ENCODE measurements at places on chromosomes 1 and 21. TPM values are rescaled to one million over a fixed set of nuclear protein-coding genes. Genes with fewer than 3 reads are reported as not detected.

- H3K4me1 ChIP-seq, result no peaks in the 10 kb centered on the region
- H3K27me3 ChIP-seq, result no peaks in the 10 kb centered on the region
- no peaks in the 10 kb centered on the region for H3K36me3 ChIP-seq
- no peak for DNase-seq
- no peak overlapping the region for H3K4me3 ChIP-seq
Measured at GRCh38 chr21:30257773-30258172, 25.0 kb downstream of the KRTAP24-1 start.

GRCh38 chr1:37171691-37172090, 137.4 kb upstream of the GRIK3 start:
- H3K4me1 ChIP-seq, result no peaks in the 10 kb centered on the region
- H3K36me3 ChIP-seq, result no peaks in the 10 kb centered on the region
- no peak overlapping the region for H3K4me3 ChIP-seq
- no peak overlapping the region for H3K27ac ChIP-seq

GRCh38 chr1:25796811-25797458, 3.1 kb upstream of the SELENON start:
- no peaks in the 10 kb centered on the region for H3K36me3 ChIP-seq
- H3K27ac ChIP-seq, result no peak overlapping the region
- no peaks in the 10 kb centered on the region for H3K27me3 ChIP-seq
- peaks cover 36% of the 10 kb centered on the region for H3K4me1 ChIP-seq
- peak; percentile 59 for DNase-seq

DNA sequence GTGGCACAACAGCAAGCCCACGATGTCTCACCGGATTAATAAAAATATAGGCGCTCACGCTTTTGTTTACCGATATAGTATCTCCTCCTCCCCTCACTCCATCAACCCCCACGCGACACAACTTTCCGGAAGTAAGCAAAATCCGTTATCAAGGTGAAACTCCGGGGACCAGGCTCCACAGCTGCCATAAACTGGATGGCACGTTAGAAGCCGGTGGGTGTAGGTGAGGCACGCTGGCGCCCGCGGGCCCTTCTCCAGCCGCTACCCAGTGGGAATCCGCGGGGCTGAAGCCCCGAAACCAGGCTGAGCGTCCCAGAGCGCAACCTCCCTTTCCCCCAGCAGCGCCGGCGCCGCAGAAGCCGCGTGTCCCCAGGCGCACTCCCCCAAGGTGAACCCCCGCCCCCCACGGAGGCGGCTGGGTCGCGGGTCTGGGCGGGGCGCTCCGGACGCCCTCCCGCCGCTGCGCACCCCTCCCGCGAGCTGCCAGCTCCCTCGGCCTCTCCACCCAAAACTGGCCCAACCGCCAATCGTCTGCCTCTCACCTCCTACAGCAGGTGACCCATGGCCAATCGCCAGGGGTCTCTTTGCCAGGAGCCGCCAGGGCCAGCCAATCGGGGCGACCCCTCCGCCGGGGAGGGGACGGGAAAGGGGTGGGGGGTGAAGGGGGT, 112.4 kb downstream of the OSBPL9 start:
- H3K27ac ChIP-seq, result peak overlapping the region; percentile 76
- H3K4me3 ChIP-seq, result peak overlapping the region; percentile 90
- no peaks in the 10 kb centered on the region for H3K36me3 ChIP-seq
- H3K4me1 ChIP-seq, result peaks cover 15% of the 10 kb centered on the region
- DNase-seq, result peak; percentile 95
- H3K27me3 ChIP-seq, result no peaks in the 10 kb centered on the region

DNA sequence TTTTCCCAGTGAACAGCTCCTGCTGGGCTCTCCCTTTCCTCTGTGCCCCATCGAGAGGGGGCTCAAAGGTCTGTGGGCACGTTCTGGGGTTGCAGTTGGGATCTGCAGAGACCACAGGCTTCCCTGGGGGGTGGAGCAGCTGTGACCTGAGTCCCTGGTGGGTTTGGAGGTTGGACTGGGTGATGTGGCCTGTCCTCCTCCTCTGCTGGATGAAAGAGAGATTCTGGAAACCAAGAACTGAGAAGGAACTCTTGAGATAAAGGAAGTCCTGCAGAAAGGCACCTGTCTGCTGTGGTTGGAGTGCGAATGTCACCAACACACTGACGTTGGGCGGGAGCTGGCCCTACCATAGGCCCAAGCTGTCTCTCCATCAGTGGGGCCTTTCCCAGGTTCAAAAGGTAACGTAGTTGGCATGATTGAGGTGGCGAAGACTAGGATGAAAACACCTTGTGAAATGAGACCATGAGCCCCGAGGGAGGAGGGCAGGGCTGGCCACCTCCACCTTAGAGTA, 35.8 kb upstream of the ETV3 start:
- H3K36me3 ChIP-seq, result no peaks in the 10 kb centered on the region
- H3K4me1 ChIP-seq, result peaks cover 3% of the 10 kb centered on the region
- H3K27ac ChIP-seq, result no peak overlapping the region
- no peak for DNase-seq
- H3K4me3 ChIP-seq, result no peak overlapping the region
- no peaks in the 10 kb centered on the region for H3K27me3 ChIP-seq

Gene ETV3L
- total RNA-seq, result not detected

Measured in natural killer cell (primary cell).